Activated T-helper 2 cell treated with anti-CD3 and anti-CD28 coated beads, Interferon-gamma antibody, Interleukin-2, Interleukin-4, amounts not matched to agents 10 μg/mL and 5 μg/mL and 100 μg/mL, durations not matched to agents 14 hours and 24 hours and 36 hours (primary cell): ENCODE measurements at places on chromosomes 5 and 9. TPM values are rescaled to one million over a fixed set of nuclear protein-coding genes. Genes with fewer than 3 reads are reported as not detected.
A peak's percentile ranks its signal among the peaks of the same experiment; 100 is the strongest.

- DNase-seq: no peak
- peaks cover 3% of the 10 kb centered on the region for H3K27me3 ChIP-seq
- H3K4me1 ChIP-seq: no peaks in the 10 kb centered on the region
- no peaks in the 10 kb centered on the region for H3K36me3 ChIP-seq
Observed at GRCh38 chr5:144121577-144121976, 48.9 kb downstream of the YIPF5 start.

DNA sequence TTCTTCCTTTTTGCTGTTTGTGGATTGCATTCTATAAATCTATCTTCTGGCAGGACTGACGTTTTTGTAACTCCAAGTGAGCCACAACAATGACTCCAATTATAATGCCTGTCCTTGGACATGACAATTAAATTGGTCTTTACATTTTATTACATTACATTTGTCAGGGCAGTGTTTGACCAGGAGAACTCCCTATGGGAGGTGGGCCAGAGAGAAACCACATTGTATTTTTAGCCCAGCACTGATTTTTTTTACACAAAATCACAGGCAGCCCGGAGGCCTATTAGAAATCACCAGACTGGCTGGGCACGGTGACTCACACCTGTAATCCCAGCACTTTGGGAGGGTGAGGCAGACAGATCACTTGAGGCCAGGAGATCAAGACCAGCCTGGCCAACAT is 99.1 kb upstream of the SMC5 start:
- H3K27ac ChIP-seq: no peak overlapping the region

GRCh38 chr9:125881042-125881441 is 133.9 kb downstream of the PBX3 start:
- no peaks in the 10 kb centered on the region for H3K36me3 ChIP-seq
- no peaks in the 10 kb centered on the region for H3K4me1 ChIP-seq
- no peak overlapping the region for H3K27ac ChIP-seq

DNA sequence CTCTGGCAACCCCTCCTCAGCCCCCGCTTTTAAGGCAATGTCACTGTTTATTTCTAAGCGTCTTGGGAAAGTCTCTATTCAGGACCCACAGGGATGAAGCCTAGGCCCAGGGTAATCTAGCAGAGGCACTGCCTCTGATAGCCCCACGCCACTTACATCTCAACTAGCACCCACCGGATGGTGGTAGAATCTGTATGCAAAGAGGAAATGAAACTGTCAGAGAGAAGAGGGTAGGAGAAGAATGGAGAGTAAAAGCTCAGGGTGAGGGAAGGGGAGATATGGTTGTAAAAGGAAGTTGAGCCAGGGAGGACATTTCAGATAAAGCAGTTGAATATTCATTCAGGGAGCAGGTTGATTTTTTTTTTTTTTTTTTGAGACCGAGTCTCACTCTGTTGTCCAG is 3.0 kb downstream of the FRRS1L start:
- no peak for DNase-seq
- H3K4me1 ChIP-seq: peaks cover 9% of the 10 kb centered on the region
- peaks cover 60% of the 10 kb centered on the region for H3K27me3 ChIP-seq
- no peak overlapping the region for H3K27ac ChIP-seq
- H3K36me3 ChIP-seq: peaks cover 4% of the 10 kb centered on the region
- no peak overlapping the region for H3K4me3 ChIP-seq

DNA sequence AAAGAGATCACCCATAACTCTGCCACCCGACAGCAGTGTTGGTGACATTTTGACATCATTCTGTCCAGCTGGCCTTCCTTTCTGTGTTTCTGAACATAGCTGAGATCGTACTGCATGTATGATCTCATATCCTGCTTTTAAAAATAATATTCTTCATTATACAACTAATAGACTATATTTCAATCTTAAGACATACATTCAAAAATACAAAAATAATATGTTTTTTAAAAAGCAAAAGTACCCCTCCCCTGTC is 47.7 kb upstream of the RPL26L1 start:
- no peak overlapping the region for H3K4me3 ChIP-seq
- H3K36me3 ChIP-seq: peaks cover 6% of the 10 kb centered on the region
- H3K27me3 ChIP-seq: no peaks in the 10 kb centered on the region

- H3K4me1 ChIP-seq: no peaks in the 10 kb centered on the region
- peaks cover 15% of the 10 kb centered on the region for H3K27me3 ChIP-seq
- no peak overlapping the region for H3K4me3 ChIP-seq
- H3K36me3 ChIP-seq: no peaks in the 10 kb centered on the region
- DNase-seq: no peak
- H3K27ac ChIP-seq: no peak overlapping the region
Observed at GRCh38 chr5:127863610-127864395, 160.6 kb downstream of the CCDC192 start.

GRCh38 chr5:37214550-37214949 is 34.6 kb downstream of the CPLANE1 start:
- peaks cover 21% of the 10 kb centered on the region for H3K36me3 ChIP-seq
- H3K4me1 ChIP-seq: peaks cover 16% of the 10 kb centered on the region
- H3K27me3 ChIP-seq: peaks cover 3% of the 10 kb centered on the region
- no peak overlapping the region for H3K4me3 ChIP-seq
- H3K27ac ChIP-seq: peak overlapping the region; percentile 33

DNA sequence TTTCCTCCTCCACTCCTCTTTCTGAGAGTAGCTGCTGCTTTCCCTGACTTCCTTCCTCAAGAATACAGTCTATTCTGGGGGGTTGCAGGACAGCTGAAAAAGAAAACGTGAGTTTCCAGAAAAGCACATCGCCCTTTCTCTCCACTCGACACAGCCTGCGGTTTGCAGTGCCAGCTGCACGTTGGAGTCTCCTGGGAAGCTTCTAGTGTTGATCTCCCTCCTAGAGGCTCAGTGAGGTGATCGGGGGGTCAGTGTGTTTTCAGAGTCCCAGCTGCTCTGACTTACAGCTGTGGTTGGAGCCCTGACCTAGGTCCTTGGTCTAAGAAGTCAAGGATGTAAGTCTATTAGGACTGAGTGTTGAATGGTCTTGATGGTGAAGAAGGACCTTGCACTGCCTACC is 25.0 kb upstream of the SUSD3 start:
- no peak overlapping the region for H3K4me3 ChIP-seq
- peaks cover 12% of the 10 kb centered on the region for H3K4me1 ChIP-seq
- DNase-seq: no peak
- H3K27me3 ChIP-seq: no peaks in the 10 kb centered on the region
- peak overlapping the region; percentile 0 for H3K27ac ChIP-seq
- peaks cover 51% of the 10 kb centered on the region for H3K36me3 ChIP-seq

GRCh38 chr5:154758977-154759376 is 3.8 kb downstream of the LARP1 start:
- no peaks in the 10 kb centered on the region for H3K27me3 ChIP-seq
- H3K4me1 ChIP-seq: peaks cover 51% of the 10 kb centered on the region
- no peak for DNase-seq

- H3K4me3 ChIP-seq: no peak overlapping the region
- no peaks in the 10 kb centered on the region for H3K4me1 ChIP-seq
- H3K27me3 ChIP-seq: no peaks in the 10 kb centered on the region
- H3K36me3 ChIP-seq: no peaks in the 10 kb centered on the region
- DNase-seq: no peak
Observed at GRCh38 chr5:119948162-119948561, 318.8 kb downstream of the FAM170A start.

- H3K4me1 ChIP-seq: peaks cover 26% of the 10 kb centered on the region
- peak; percentile 53 for DNase-seq
- H3K27me3 ChIP-seq: peaks cover 78% of the 10 kb centered on the region
- no peaks in the 10 kb centered on the region for H3K36me3 ChIP-seq
Observed at GRCh38 chr5:138654281-138654867, 79.2 kb upstream of the HSPA9 start.

GRCh38 chr5:14166437-14166836 is 23.3 kb downstream of the TRIO start:
- no peaks in the 10 kb centered on the region for H3K4me1 ChIP-seq
- no peak overlapping the region for H3K27ac ChIP-seq
- no peak overlapping the region for H3K4me3 ChIP-seq

GRCh38 chr9:14092344-14092743 is 221.6 kb downstream of the NFIB start:
- H3K4me3 ChIP-seq: no peak overlapping the region
- no peak for DNase-seq
- no peaks in the 10 kb centered on the region for H3K27me3 ChIP-seq
- no peaks in the 10 kb centered on the region for H3K36me3 ChIP-seq
- H3K27ac ChIP-seq: no peak overlapping the region

GRCh38 chr5:90562341-90562740 is 3.7 kb downstream of the ADGRV1 start:
- H3K27ac ChIP-seq: no peak overlapping the region
- no peaks in the 10 kb centered on the region for H3K36me3 ChIP-seq
- peaks cover 43% of the 10 kb centered on the region for H3K27me3 ChIP-seq
- no peak overlapping the region for H3K4me3 ChIP-seq
- no peak for DNase-seq
- peaks cover 1% of the 10 kb centered on the region for H3K4me1 ChIP-seq

DNA sequence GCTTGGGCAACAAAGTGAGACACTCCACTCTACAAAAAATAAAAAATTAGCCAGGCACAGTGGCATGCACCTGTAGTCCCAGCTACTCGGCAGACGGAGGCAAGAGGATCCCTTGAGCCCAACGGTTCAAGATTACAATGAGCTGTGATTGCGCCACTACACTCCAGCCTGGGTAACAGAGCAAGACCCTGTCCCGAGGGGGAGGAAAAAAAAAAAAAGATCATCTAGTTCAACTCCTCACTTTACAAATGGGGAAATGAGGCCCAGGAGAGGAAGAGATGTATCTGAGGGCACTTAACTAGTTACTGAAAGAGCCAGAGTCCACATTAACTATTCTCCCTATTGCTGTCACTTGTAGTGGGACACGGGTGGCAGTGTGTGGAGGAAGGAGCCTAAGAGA is 13.8 kb downstream of the PDCL start:
- H3K27ac ChIP-seq: no peak overlapping the region
- no peak for DNase-seq
- H3K4me3 ChIP-seq: no peak overlapping the region
- peaks cover 18% of the 10 kb centered on the region for H3K36me3 ChIP-seq

SAPCD2 gene
- total RNA-seq: 26.5 and 27.1 TPM in 2 replicates

ANKRD33B gene
- 31.1 and 31.5 TPM in 2 replicates for total RNA-seq

AK1 gene
- total RNA-seq: 19.6 and 21.0 TPM in 2 replicates

S100Z gene
- 0.99 and 1.1 TPM in 2 replicates for total RNA-seq

CMBL gene
- total RNA-seq: 0.23 and 0.25 TPM in 2 replicates
